ENCODE measurements at places on chromosomes 11 and 22.
A peak's percentile ranks its signal among the peaks of the same experiment; 100 is the strongest.

DNA sequence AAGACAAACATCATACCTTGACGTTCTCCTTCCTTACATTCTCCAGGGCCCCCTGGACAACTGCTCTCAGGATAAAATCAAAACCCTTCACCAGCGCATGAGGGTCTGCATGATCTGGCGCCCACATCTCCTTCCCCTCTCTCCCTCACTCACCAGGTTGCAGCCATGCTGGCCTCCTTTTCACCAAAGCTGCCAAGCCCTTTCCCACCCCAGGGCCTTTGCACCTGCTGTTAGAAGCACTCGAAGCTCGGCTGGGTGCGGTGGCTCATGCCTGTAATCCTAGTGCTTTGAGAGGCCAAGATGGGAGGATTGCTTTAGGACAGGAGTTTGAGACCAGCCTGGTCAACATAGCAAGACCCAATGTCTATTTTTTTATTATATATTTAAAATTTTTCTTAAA is 56.1 kb upstream of the NUP50 start:
- DNase-seq = no peak

GRCh38 chr11:70368961-70369360 is 29.4 kb upstream of the CTTN start:
- DNase-seq = no peak

- peak; percentile 82 for DNase-seq
Observed at GRCh38 chr11:46916286-46917108, 1.9 kb downstream of the LRP4 start.

DNA sequence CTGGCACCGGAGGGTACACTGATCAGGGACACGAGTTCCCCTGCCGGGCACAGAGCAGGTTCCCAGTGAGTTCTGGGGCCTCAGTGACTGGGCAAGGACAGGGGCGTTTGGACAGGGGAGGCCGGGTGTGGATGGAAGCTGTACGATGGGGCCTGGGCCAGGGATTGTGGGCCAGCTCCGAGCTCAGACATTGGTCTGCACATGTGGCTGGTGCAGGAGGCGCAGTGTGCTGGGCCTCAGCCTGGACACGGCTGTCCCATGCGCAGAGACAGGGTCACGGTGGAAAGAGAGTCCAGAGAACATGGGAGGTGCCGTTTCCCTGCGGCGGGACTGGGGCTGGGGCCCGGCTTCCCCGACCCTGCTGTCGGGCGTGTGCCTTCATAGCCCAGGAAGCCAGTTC is 60.7 kb downstream of the CDKN1C start:
- no peak for DNase-seq

DNA sequence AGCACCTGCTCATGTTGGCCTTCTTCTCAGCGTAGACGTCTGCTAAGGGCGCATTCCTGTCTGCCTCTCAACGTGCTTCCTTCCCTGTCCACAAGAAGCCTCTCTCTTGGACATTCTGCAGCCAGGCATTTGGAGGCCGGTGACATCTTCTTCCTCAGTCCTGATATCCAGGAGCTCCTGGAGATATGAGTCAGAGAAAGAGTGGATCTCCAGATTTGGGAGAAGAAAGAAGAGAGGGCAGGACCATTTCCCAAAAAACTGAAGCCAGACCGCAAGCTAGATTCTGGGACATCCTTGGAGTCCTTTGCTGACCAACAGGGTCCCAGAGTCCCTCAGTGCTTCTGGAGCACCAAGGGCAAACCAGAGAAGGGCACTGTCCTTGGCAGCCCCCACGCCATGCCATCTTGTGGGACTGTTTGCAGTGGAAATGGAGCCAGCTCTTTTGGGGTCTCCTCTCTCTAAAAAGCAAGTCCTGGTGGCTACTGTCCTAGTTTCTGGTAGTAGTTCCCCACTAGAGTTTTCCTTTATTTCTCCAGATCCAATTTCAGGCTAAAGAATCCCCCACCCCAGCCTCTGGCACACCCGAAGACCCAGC is 36.1 kb upstream of the SYT13 start:
- DNase-seq = no peak

DNA sequence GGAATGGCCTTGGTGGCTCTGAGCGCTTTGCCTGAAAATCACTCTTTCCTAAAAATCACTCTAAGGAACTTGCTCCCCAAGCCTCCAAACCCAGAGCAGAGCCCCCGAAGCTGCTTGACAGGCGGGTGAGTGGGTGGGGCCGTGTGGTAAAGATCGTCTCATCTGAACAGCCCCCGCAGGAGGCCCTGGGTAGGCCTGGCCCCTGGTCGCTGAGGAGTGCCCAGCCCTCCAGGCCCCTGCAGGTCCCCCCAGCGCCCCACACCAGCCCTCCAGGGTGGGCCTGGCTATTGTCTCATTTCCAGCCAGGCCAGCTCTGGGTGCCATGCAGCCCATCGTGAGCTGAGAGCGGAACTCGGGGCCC is 17.2 kb upstream of the PIM3 start:
- DNase-seq = no peak

GRCh38 chr11:12243486-12243885 is 133.1 kb downstream of the MICAL2 start:
- DNase-seq = no peak
